SJSA1 (cell line): ENCODE measurements at places on chromosomes 13 and 19. TPM values are rescaled to one million over a fixed set of nuclear protein-coding genes. Genes with fewer than 3 reads are reported as not detected.
A peak's percentile ranks its signal among the peaks of the same experiment; 100 is the strongest.

The HNRNPA1L2 gene
- 2.7 and 4.0 TPM in 2 replicates for total RNA-seq

The MBD3L3 gene
- not detected in 2 replicates for total RNA-seq

The RFPL4AL1 gene
- total RNA-seq, result not detected in 2 replicates

The ZNF221 gene
- total RNA-seq, result 2.0 and 5.4 TPM in 2 replicates

The CRLF1 gene
- 21.3 and 26.7 TPM in 2 replicates for total RNA-seq

The PGLYRP1 gene
- total RNA-seq, result not detected in 2 replicates

The SMAD9 gene
- 16.8 and 25.9 TPM in 2 replicates for total RNA-seq

DNA sequence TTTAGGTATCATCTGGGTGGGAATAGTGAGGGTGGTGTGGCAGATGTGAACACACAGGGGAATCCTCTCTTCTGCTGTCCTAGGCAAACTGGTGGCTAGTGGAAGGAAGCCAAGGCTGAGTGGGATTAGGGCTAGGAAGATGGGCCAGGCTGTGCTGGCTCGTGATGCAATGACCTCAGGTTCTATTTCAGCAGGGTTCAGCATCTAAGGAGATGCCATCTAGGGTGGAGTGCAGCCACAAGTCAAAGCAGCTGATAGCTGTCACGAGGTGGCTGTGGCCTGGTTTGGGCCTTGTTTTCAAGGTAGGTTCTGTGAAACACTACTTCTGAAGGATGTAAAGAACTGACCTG, 21.6 kb downstream of the ARL11 start:
- H3K27ac ChIP-seq, result no peak overlapping the region
- no peaks in the 10 kb centered on the region for H3K36me3 ChIP-seq
- peaks cover 9% of the 10 kb centered on the region for H3K4me1 ChIP-seq
- H3K27me3 ChIP-seq, result no peaks in the 10 kb centered on the region
- H3K4me3 ChIP-seq, result no peak overlapping the region
- DNase-seq, result no peak

DNA sequence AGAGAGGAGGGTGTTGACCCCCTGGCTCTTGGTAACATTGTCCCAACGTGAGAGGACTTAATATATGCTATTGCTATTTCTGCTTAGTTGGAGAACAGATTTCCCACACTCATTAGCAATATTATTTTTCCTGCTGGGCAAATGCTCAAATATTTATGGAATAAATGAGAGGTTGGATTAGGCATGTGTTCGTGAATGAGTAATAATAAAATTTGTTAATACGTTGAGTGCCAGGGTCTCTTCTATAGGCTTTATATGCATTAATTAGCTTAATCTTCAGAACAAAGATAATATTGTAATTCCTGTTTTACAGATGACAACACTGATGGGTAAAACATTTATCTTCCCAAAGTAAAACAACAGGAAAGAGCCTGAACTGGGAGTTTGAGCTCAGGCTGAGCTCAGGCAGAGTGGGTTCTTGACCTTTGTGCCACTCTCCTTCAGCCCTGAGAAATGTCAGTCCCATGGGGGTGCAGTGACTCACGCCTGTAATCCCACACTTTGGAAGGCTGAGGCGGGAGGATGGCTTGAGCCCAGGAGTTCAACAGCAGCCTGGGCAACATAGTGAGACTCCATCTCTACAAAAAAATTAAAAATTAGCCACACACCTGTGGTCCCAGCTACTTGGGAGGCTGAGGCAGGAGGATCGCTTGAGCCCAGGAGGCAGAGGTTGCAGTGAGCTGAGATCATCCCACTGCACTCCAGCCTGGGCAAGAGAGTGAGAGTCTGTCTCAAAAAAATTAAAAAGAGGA, 1.2 kb downstream of the ZNF233 start:
- H3K36me3 ChIP-seq, result no peaks in the 10 kb centered on the region
- no peaks in the 10 kb centered on the region for H3K27me3 ChIP-seq
- no peak for DNase-seq
- no peaks in the 10 kb centered on the region for H3K4me1 ChIP-seq

DNA sequence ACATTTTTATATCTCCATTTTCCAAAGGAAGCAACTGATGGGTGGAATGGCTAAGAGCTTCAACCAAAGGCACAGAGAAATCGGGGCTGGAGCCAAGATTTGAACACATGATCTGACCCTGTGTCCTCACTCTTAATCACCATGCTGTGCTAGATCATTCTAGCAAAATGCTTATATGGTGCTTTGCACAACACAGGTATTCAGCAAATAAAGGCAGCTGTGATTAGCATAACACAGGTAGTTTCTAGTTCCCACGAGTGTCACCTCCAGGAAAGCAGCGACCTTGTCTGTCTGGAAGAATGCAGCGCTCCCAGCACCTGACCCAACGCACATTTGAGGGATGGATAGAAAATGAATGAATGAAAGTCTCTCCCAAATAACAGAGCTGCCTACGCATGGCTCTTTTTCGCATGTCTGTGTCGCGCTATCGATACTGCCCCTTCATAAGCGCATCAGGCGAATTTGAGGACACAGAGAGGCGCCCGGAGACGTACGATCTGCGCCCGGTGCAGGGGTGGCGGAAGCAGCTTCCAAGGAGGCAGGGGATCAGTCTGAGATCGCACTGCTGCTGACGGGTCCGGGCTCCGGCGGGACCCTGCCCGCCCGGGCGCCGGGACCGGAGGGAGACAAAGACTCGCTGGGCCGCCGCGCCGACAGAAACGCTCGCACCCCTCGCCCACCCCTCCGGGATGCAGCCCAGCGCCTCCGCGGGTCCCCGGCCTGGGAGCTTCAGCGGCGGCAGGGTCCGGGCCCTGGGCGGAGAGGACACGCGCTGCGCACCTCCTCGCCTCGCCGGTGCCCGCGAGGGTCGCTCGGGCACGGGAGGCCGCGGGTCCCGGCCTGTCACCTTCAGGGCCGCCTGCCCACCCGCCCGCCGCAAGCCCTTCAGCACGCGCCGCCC, 609 bp downstream of the EPS15L1 start:
- H3K4me3 ChIP-seq, result peak overlapping the region; percentile 93
- no peaks in the 10 kb centered on the region; the same call in 1 of the 2 replicates for H3K27me3 ChIP-seq
- H3K36me3 ChIP-seq, result peaks cover 12% of the 10 kb centered on the region
- peak; percentile 29 for DNase-seq
- peaks cover 29% of the 10 kb centered on the region for H3K4me1 ChIP-seq

- no peak for DNase-seq
- no peaks in the 10 kb centered on the region for H3K4me1 ChIP-seq
- no peak overlapping the region for H3K27ac ChIP-seq
- H3K4me3 ChIP-seq, result no peak overlapping the region
- H3K36me3 ChIP-seq, result no peaks in the 10 kb centered on the region
Observed at GRCh38 chr13:61183670-61184069, 232.0 kb downstream of the PCDH20 start.

DNA sequence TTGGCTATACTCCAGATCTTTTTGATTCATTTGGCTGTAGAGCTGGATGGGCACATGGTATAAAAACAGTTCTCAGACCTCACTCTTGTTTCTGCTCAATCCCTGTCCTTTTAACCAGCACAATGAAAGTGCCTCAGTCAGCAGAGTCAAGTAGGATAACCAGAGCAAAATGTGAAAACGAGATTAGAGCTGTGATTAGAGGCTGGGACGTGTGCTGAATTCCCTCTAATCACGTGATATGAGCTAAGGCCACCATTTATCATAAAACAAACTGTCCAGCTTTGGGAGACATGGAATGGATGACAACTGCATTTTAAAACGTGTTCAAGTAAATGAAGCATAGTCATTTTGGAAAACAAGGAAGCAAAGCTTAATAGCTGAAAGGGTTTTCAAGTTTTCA, 54.1 kb downstream of the GJA3 start:
- DNase-seq, result no peak
- H3K4me1 ChIP-seq, result no peaks in the 10 kb centered on the region
- 0 out of 2 replicates have a peak, but pooled peaks cover 3% of the 10 kb centered on the region for H3K27me3 ChIP-seq
- no peak overlapping the region for H3K27ac ChIP-seq
- H3K36me3 ChIP-seq, result no peaks in the 10 kb centered on the region
- H3K4me3 ChIP-seq, result no peak overlapping the region

DNA sequence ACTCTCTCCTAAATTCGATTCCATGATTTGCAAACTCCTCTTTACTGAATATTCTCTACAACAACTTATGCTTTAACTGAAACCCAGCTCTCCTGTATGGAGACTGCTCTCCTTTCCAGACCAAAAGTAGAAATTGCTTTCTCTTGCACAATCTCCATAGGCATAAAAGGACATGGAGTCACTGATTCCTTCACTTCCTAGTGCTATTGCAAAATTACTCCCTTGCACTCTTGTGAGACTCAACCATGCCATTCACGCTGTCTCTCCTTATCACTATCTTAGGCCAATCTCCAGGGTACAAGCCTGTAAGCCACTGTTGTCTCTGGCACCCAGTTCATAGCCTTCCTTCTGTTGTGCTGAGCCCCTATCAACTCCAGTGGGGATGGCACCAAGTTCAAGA, 30.6 kb downstream of the SERPINE3 start:
- H3K4me1 ChIP-seq, result no peaks in the 10 kb centered on the region
- peaks cover 76% of the 10 kb centered on the region for H3K36me3 ChIP-seq
- DNase-seq, result no peak
- H3K27ac ChIP-seq, result no peak overlapping the region
- H3K4me3 ChIP-seq, result no peak overlapping the region

- H3K27me3 ChIP-seq, result no peaks in the 10 kb centered on the region
- no peak overlapping the region for H3K4me3 ChIP-seq
- H3K27ac ChIP-seq, result peak overlapping the region; percentile 36; the same call in 1 of the 2 replicates
- H3K4me1 ChIP-seq, result peaks cover 40% of the 10 kb centered on the region
- DNase-seq, result no peak
- H3K36me3 ChIP-seq, result peaks cover 38% of the 10 kb centered on the region
Observed at GRCh38 chr19:33402421-33403220, 29.1 kb downstream of the CEBPG start.

DNA sequence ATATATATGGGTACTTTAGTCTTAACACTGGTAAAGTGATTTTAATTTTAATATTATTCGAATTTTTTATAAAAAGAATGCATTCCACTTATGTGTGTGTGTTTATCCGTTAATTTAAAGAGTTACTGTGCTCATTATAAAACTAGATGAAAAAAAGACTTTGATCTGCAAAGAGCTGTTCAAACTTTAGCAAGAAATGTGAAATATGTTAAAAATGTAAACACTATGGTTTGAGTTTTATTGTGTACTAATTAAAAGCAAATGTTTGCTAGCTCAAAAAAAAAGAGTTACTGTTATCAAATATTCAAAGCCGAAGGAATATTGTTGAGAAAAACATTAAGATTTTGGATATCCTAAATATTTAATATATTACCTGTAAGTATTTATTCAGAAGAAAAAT, 34.5 kb downstream of the UFM1 start:
- H3K4me3 ChIP-seq, result no peak overlapping the region
- H3K4me1 ChIP-seq, result peaks cover 31% of the 10 kb centered on the region
- no peaks in the 10 kb centered on the region for H3K27me3 ChIP-seq
- H3K36me3 ChIP-seq, result no peaks in the 10 kb centered on the region
- DNase-seq, result no peak

DNA sequence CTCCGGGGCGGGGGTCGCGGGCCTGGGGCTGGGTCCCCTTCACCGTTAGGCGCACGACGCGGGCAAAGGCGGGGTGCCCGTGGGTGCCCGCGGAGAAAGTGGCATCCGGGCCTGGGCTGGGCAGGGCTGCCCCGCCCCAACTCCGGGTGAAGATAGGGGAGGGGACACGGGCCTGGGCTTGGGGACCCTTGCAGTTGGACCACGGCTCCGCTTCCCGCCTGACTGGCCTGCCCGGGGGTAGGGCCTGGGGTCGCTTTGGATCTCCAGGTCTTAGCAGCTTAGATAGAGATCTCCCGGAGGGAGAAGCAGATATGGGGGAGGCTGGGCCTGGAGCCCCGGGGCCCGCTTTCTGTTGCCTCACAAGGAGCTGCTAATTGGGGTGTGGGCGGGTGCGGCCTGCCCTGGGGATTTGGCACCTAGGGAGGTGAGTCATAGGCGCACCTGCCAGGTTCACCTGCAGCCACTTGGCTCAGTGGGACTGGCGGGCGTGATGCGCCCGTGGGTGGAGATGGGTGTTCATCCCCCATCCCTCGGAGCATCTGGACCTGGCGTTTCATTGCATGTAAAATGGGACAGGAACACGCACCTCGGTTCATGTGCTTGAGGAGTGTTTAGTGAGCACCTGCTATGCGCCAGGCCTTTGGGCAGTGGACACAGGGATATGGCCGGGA, 585 bp downstream of the MAP1S start:
- DNase-seq, result no peak
- H3K27ac ChIP-seq, result no peak overlapping the region; the same call in 1 of the 2 replicates
- H3K4me3 ChIP-seq, result peak overlapping the region; percentile 86
- H3K4me1 ChIP-seq, result peaks cover 33% of the 10 kb centered on the region
- H3K36me3 ChIP-seq, result peaks cover 37% of the 10 kb centered on the region

GRCh38 chr19:43755256-43755801, 567 bp upstream of the SMG9 start:
- peaks cover 77% of the 10 kb centered on the region for H3K4me1 ChIP-seq
- H3K4me3 ChIP-seq, result peak overlapping the region; percentile 77
- H3K36me3 ChIP-seq, result peaks cover 41% of the 10 kb centered on the region
- H3K27me3 ChIP-seq, result no peaks in the 10 kb centered on the region

DNA sequence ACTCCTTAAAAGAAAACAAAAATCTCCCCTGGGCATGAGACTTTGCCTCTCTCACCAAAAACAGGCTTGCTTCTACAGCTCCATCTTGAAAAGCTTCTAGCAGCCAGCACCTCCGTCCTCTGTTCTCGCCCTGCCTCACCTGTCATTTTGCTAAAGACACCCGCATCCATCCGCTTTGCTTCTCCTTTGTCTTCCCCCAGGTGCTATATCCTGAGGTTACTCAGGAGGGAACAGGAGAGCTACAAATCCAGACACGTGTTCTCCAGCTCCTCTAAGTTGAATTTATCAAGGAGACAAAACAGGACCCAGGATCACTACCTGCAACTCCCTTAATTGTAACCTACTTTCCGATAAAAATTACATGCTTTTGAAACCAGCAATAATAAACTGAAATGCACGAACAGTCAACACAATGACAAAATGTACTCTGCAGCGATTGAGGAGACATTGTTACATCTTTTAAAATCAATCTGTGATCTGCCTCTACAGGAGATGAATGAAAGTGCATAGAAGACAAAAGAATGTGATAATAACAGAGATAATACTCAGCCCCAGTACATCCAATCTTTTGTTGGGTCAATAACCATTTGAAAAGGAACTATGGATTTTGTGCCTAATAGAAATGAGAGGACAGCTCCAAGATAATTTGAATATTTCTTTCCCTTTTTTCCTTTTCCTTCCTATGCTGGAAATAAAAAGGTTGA, 221.2 kb downstream of the DCLK1 start:
- H3K27me3 ChIP-seq, result no peaks in the 10 kb centered on the region
- H3K27ac ChIP-seq, result no peak overlapping the region

GRCh38 chr13:29185926-29186325, 365.8 kb downstream of the MTUS2 start:
- no peaks in the 10 kb centered on the region for H3K36me3 ChIP-seq
- no peaks in the 10 kb centered on the region for H3K27me3 ChIP-seq
- no peak for DNase-seq
- H3K27ac ChIP-seq, result no peak overlapping the region
- no peak overlapping the region for H3K4me3 ChIP-seq
- H3K4me1 ChIP-seq, result no peaks in the 10 kb centered on the region

- peaks cover 28% of the 10 kb centered on the region for H3K36me3 ChIP-seq
- no peaks in the 10 kb centered on the region for H3K27me3 ChIP-seq
- peak; percentile 41 for DNase-seq
- no peak overlapping the region for H3K27ac ChIP-seq
- H3K4me1 ChIP-seq, result peaks cover 6% of the 10 kb centered on the region
Observed at GRCh38 chr19:2038284-2039088, 12.6 kb downstream of the MKNK2 start.

- no peak overlapping the region for H3K27ac ChIP-seq
- H3K4me3 ChIP-seq, result no peak overlapping the region
- H3K4me1 ChIP-seq, result no peaks in the 10 kb centered on the region
- DNase-seq, result no peak
Observed at GRCh38 chr19:28358633-28359032, 854.3 kb downstream of the UQCRFS1 start.

- H3K4me1 ChIP-seq, result no peaks in the 10 kb centered on the region
- no peaks in the 10 kb centered on the region for H3K27me3 ChIP-seq
- H3K4me3 ChIP-seq, result no peak overlapping the region
Observed at GRCh38 chr13:30191491-30192100, 115.8 kb downstream of the KATNAL1 start.
